A549 (cell line): ENCODE measurements at places on chromosomes 5 and 9.
A peak's percentile ranks its signal among the peaks of the same experiment; 100 is the strongest.

DNA sequence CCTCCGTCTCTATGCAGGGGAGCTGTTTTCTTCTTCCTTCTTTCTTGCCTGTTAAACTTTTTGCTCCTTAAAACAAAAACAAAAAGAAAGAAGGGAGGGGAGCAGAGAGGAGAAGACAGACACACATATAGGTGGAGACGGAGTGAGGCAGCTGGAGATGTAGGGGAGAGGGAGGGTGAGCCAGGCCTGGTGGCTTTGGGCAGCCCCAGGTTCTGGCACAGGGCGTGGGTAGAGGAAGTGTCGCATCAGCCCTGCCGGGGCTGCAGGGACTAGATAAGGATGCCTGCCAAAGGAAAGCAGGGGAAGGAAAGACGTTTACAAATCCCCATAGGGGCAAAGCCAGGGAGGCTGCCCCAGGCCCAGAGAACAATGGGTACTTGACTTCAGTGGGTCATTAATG lies 38.7 kb upstream of the PTGS1 start:
- no peak for DNase-seq

GRCh38 chr5:143156086-143156485 lies 247.4 kb downstream of the NR3C1 start:
- DNase-seq: no peak

DNA sequence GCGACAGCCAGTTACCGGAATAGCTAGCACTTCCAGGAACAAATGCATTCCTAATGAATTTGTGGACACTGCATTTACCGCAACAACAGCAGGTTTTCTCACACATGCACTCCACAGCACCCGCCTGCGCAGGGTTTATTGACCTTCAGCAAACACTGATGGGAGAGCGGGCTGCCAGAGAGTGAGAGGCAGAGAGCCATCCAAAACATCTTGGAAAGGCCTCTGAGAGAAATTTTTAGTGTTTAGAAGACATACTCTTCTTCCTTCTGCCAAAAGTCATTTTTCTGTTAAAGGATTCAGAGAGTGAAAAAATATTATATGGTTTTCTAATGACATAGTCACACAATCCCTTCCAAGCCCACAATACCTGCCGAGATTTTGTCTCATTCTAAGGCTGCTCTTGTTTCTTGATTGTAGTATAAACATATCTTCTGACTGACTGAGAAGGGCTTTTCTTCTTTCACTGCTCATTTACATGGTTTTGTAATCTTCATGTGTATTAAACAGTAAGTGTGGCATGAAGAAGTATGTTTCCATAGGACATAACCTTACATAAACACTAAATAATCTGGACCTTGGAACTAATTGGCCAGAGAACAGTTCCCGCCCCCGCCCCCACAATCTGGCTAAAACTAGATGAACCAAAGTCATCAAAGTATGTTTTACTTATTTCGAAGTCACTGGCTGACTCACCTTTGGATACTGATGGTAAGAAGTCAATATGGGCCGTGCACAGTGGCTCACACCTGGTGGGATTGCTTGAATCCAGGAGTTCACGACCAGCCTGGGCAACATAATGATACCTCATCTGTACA lies 432.5 kb upstream of the MEF2C start:
- DNase-seq: no peak

DNA sequence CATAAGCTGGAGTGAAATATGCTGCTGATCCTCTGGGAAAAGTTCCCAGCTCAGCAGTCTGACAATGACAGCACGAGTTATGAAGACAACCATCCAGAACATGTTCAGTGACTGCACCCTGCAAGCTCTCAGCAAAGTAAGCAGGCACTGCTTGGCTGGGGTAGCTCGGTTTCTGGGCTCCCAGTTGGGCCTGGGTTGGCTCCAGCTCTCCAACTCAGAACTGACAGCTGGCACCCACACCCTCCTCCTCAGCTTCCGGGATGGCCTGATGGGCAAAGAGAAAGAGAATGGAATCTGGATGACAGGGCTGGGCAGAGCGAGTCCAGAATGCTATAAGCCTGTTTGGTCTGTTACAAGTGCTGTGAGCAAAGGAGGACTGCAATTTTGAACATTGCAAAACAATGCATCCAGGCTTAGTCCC lies 185.0 kb downstream of the CSNK1G3 start:
- no peak for DNase-seq

- no peak for DNase-seq
Observed at GRCh38 chr9:90827181-90827871, 25.7 kb downstream of the SYK start.

DNA sequence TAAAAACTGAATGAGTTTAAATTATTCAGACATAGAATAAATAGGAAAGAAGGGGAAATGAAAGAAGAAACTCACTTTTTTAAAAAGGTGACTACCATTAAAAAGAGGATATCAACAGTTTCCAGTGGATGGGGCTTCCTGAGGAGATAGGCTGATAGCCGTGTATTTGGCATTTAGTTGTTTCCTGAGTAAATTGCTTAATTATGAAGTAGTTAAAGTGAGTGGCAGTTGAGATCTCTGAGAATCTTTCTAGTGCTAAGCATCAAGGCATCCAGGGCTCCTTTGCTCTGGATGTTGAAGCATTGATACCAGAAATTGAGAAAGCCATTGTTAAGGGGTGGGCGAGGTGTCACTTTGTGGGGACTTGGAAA lies 2.7 kb downstream of the TNFAIP8 start:
- no peak for DNase-seq

GRCh38 chr5:109347252-109347888 lies 62.4 kb downstream of the PJA2 start:
- no peak for DNase-seq

- DNase-seq: no peak
Observed at GRCh38 chr9:96868709-96869108, 14.4 kb upstream of the ZNF782 start.

GRCh38 chr5:39214912-39215709 lies 4.3 kb downstream of the FYB1 start:
- DNase-seq: no peak

GRCh38 chr9:73114958-73115357 lies 36.7 kb upstream of the ANXA1 start:
- no peak for DNase-seq

GRCh38 chr9:94864196-94864595 lies 137.7 kb downstream of the AOPEP start:
- no peak for DNase-seq

GRCh38 chr5:65482736-65483545 lies 1.2 kb upstream of the ADAMTS6 start:
- DNase-seq: no peak

- no peak for DNase-seq
Observed at GRCh38 chr9:76266649-76267283, 127.5 kb downstream of the RFK start.

- DNase-seq: no peak
Observed at GRCh38 chr5:106418196-106418595, 1252.5 kb downstream of the EFNA5 start.

DNA sequence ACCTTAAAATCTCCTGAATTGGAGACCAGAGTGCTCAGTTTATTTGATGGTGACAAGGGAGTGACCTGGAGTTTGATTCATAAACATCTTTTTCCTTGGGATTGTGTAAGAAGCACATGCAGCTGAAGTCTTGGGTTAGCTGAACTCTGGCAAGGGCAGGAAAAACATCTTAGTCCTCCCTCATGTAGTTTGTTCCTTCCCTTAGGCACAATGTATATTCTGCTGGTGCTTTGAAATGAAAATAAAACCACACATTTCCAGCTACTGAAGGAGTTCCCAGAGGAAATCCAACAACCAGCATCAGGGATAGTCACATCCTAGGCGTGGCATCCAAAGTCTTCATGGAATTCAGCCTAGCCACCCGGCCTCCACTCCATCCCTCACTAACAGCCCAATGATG lies 95.2 kb upstream of the PAPPA start:
- peak; percentile 13 for DNase-seq

GRCh38 chr5:77366717-77367500 lies 125.2 kb downstream of the WDR41 start:
- no peak for DNase-seq

- no peak for DNase-seq
Observed at GRCh38 chr9:81092057-81092456, 597.3 kb downstream of the TLE1 start.

DNA sequence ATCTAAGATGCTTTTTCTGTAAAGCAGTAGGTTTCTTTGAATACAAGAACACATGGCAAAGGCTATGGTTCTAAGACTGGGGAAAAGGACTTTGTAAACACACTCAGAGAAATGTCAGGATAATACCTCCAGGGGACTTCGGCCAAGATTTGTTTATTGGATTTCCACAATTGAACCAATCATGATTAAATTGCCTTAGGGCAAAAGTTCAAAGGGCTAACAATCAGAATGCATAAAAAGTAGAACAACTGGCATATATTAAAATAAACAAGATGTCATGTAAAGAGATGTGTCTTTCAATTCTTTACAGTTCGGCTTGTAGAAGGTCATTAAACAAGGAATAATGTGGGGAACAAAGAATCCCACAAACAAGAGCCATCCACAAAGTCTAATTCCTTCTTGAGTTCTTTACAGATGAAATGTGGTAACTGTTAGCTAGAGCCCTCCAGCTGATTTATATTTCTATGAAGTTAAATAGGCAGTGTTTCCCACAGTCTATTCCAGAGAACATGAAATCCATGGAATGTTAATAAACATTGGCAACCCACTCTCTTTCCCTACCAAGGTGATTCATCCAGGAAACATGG lies 565.5 kb downstream of the ZNF608 start:
- no peak for DNase-seq

- no peak for DNase-seq
Observed at GRCh38 chr9:134297083-134297410, 29.2 kb upstream of the RXRA start.

DNA sequence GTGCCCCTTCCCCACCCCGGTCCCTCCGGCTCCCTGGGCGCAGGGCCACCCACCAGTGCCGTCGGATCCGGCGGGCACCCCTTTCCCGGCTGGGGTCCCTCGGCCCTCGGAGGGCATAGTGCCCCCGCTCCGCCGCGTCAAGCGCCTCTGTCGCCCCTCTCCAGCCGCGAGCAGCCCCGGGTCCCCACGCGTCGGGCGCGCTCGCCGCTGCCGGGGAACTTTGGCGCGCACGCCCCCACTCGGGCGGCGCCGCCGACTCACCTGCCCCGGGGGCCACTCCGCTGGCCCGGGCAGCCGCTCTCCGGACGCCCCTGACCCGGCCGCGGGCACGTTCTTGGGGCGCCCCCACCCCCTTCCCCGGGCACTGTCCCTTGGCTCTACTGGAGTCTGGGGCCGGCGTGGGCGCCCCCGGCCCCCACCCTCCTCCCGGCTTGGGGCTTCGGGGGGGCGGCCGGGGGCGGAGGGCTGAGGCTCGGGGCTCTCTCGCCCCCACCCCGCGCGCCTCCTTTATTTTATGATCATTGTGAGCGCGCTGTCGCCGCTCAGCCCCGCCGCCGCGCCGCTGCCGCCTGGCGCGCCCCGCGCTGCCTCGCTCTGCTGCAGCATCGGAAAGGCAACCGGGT lies 1.1 kb upstream of the FAM78A start:
- no peak for DNase-seq

DNA sequence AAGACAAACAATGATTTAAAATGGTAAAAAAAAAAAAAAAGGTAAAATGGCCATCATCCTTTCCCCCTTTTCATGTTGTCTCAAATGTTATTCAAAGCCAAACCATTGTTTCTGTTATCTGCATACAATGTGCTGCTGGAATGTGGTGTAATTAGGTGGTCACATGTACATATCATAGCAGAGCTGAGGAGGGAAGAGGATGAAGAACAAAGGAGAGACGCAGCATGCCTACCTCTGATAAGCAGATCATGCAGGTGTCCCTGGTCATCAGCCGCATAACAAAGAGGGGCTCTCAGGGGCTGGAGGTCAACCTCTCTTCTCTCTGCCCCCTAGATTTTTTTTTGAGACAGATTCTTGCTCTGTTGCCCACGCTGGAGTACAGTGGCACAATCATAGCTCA lies 141.0 kb downstream of the CARTPT start:
- DNase-seq: no peak

- DNase-seq: peak; percentile 21
Observed at GRCh38 chr9:83327323-83327722, 210.9 kb downstream of the FRMD3 start.

GRCh38 chr5:126866851-126867636 lies 90.1 kb downstream of the LMNB1 start:
- no peak for DNase-seq
